ENCODE measurements at places on chromosomes 12 and 14.

DNA sequence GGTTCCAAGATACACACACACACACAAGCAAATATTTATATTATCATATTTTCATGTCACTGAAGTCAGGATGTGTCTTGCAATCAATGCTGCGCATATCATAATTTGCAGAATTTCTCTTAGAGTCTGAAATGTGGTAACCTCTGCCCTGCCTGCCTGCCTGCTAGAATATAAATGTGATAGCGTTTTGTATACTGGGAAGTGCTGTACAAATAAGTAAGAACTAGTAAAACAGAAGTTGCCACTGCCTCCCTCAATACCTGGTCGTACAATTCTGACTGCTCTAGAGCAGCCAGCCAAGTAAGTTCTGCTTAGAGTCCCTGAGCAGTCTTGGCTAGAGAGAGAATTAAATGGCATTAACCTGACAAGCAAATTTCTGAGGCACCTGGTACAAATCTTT lies 83.9 kb upstream of the NTF3 start:
- DNase-seq: no peak

GRCh38 chr12:14473707-14474287 lies 93.9 kb downstream of the PLBD1 start:
- DNase-seq: no peak

DNA sequence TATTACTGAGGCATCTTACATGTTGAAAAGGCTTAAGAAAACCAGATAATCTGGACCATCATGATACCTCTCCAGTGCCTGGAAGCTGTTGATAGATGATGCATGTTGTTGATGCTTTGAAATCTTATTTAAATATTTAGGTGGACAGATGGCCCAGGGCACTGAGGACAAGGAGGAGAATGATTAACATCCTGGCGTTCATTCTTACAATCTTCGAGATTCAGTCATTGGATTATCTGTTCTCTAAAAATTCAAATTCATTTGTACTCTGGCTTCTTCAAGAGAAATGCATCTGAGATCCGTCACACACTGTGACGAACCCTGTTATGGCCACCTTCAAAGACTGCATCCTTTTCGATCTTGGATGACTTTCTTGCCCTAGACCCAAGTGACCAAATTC lies 121.3 kb upstream of the IGF1 start:
- no peak for DNase-seq

DNA sequence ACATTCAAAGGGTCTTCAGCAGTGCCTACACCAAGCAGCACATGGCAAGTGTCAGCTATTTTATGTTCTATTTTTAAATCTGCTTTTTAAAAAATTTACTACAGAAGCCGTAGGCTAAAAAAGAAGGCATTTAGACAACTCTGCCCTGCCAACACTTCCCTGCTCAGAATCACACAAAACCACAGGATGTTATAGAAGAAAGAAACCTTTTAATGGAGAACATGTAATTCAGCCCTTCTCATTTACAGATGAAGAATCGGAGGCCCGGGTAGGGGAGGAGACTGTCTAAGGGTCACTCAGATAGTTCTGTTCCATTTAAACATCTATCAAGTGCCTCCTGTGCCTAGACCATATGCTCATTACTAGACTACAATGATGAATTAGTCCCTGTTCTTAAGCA lies 171.8 kb upstream of the NTF3 start:
- DNase-seq: no peak

GRCh38 chr12:21771311-21771710 lies 3.2 kb downstream of the KCNJ8 start:
- no peak for DNase-seq

DNA sequence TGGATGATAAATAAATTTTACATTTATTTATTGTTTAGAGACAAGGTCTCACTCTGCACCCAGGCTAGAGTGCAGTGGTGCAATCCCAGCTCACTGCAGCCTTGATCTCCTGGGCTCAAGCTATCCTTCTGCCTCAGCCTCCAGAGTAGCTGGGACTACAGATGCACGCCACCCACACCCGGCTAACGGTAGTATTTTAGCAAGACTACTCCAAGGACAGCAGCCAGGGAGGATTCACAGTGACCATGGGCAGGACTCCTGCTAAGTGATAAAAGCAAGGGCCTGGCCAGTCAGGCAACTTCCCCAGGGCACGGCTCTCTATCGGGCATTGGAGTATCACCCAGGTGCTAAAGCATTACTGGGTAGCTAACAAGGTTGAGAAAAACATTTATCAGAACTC lies 55.4 kb downstream of the ARL6IP4 start:
- DNase-seq: no peak

- no peak for DNase-seq
These were observed 10.3 kb downstream of the DCP1B start for GRCh38 chr12:1993871-1994371.

DNA sequence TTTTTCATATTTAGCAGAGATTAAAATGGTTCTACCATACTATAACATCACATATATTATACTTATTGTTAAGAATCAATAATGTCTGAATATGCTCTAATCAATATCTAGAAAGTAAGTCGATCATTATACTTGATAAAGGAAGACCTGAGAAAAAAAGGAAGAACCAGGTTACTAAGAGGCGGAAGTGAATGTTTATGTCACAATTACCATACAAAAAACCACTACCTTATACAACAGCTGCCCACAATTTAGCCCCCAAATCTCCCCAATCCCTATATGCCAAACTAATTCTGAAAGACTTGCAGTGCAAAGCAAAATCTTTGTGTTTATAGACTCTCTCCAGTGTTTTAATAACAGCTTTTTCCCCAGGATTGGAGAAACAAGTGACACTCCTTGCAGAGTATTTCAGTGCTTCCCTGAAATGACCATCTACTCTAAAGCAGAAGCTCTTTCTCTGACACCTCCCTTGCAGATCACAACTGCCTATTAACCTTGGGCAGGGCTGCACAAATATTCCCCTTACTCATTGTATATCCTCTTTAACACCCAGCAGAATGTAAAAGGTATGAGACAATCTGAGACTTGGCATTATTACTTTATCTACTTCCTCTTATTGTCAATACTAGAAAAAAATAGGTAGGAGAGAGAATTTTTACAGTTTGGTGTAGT lies 12.7 kb upstream of the SLC2A3 start:
- DNase-seq: no peak

DNA sequence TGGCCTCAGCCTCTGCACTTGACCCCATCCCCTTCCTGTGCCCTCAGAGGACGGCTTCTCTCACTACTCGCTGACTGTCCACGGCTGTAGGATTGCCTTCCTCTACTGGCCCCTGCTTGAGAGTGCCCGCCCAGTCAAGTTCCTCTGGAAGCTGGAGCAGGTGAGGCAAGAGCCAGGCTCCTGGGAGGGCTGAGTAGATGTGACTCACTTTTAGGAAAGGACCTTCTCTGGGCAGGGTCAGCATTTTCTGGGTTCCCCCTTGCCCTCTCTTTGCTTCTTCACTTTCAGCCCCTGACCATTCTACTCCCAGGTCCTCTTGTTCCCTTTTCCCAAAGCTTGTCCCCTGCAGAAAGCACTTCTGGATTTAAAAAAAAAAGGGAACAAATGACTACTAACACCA lies 7.7 kb downstream of the CLSTN3 start:
- DNase-seq: no peak

DNA sequence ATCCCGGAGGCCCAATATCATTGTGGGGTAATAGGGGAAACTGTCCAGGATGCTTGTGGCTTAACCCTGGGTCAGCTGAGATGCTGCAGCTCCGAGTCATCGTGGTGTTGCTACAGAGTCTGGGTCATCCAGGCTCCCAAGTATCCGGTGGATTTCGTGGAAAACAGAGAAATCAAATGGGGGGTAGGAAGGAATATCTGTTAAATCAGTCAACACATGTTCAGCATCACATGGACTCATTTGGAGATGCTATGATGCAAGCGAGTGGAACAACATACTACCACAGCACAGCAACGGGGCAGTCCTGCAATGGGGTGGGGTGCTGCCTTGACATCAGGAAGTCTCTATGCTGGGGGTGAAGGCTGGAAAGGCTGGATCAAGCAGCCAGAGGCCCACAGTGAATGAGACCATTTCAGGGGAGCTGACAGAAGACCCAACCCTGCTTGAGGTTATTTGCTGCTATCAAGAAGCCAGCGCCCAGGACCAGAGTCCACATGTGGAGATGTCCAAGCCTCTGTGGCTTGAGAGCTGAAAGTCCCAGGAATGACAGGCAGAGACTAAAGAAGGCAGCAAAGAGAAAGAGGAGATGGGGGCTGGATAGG lies 22.9 kb downstream of the VDR start:
- no peak for DNase-seq

GRCh38 chr12:11482955-11483354 lies 87.6 kb upstream of the PRB2 start:
- DNase-seq: no peak

- no peak for DNase-seq
These were observed 5.4 kb downstream of the FOXJ2 start for GRCh38 chr12:8037947-8038346.

GRCh38 chr14:53983112-53983511 lies 26.5 kb upstream of the BMP4 start:
- DNase-seq: no peak

DNA sequence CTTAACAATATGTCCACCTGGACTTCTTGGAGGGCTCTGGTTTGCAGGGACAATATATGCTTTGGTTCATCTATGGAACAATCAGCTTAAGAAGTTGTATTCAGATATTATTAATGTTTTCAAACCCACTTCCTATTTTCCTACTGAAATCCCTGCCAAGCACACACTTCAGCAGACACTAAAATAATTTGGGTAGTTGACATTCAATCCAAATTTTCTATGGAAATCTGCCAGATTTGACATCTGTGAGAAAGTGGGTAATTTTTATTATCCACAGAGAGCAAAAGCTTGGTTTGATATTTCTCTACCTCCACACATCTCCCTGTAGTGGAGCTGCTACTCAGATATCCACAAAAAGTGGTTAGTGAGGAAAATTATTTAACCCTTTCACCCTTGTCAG lies 378.8 kb upstream of the SOX5 start:
- DNase-seq: no peak

DNA sequence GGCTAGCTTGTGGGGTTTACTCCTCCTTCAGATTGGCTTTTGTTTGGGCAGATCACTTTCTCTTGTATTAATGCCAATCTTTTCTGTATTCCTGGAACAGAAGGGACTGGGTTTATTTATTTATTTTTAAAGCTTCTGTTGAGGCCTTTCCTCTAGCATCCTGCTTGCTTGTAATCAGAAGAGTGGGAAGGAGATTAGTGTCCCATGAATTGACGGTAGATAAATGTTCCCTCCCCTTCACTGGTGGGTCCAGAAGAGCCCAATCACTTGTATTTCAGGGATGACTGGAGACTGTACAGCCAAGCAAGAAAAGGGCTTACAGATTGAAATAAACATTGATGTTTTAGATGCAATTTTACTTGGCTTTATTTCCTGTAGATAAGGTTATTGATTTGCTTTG lies 71.0 kb downstream of the LIN52 start:
- DNase-seq: no peak

DNA sequence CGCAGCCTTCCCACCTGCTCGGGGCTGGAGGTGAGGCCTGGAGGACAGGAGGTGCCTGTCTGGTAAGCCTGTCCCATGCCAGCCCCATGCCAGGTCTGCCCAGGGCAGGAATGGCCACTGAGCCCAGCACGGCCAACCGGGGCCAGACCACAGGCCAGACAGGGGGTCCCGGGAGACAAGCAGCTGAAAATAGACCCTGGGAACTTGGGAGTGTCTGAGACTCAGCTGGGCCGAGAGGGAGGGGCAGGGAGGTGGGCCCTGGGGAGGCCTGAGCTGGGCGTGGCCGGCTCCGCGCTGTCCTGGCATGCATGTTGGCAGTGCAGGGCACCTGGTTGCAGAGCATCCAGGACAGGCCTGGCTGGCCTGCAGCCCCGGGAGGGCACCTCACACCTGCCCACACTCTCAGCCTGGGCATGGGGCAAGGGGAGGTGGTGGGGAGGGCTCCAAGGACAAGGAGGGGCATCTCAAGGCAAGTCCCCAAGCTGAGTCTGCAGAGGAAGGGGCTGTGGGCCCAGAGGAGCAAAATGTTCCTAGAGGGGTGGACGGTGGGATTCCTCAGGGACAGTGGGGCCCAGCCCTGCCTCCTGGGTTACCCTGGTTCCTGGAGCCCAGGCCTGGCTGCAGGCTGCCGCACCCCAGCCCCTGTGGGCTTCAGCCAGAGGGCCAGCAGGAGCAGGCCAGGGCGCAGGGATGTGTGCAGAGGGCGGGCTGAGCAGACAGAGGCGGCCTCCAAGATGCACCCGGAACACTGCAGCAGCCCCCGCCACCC lies 3.2 kb upstream of the CRIP1 start:
- no peak for DNase-seq

- DNase-seq: no peak
These were observed 783.0 kb downstream of the TMEM121 start for GRCh38 chr14:106309423-106309822.

- DNase-seq: no peak
These were observed 110.6 kb downstream of the PRMT8 start for GRCh38 chr12:3601461-3602150.

GRCh38 chr12:11951209-11951608 lies 119.5 kb upstream of the BCL2L14 start:
- no peak for DNase-seq

DNA sequence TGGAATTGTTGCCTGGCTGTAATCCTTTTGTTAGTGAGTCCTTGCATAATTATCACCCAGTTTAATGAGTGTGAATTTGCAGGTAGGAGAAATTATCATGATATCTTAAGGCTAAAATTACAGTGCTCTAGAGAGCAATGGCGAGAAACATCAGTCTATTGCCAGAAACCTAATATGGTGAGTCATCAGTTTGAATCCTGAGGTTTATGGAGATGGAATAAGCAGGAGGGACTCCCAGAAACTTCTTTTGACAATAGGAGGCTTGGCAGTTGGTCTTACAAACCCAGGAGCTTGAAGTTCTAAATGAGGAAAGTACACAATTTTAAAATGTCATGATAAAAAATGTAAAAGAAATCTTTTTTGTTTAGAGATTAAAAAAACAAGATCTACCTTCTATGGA lies 31.5 kb upstream of the CRADD start:
- DNase-seq: no peak

- no peak for DNase-seq
These were observed 15.4 kb downstream of the CHGA start for GRCh38 chr14:92938235-92938875.

GRCh38 chr12:92340441-92341064 lies 194.9 kb upstream of the BTG1 start:
- DNase-seq: no peak

- DNase-seq: no peak
These were observed 40.0 kb downstream of the TSPAN9 start for GRCh38 chr12:3117144-3117581.

DNA sequence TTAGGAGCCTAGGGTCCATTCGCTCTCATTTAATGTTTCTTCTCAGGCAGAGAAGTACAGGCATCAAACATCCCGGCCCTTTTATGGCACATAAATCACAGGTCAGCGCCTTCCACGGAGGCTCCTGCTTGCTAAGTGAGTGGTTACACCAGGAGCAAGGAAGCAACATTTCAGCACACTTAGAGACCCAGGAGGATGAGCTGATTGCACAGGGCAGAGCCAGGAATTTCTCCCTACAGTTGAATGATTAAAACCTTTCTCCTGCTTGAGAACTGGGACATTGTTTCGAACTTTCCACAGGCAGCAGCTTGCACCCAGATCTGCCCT lies 233.4 kb downstream of the SPTSSA start:
- no peak for DNase-seq

All from stimulated activated naive CD4-positive, alpha-beta T cell (primary cell).